ENCODE measurements at places on chromosomes 6 and 20.

DNA sequence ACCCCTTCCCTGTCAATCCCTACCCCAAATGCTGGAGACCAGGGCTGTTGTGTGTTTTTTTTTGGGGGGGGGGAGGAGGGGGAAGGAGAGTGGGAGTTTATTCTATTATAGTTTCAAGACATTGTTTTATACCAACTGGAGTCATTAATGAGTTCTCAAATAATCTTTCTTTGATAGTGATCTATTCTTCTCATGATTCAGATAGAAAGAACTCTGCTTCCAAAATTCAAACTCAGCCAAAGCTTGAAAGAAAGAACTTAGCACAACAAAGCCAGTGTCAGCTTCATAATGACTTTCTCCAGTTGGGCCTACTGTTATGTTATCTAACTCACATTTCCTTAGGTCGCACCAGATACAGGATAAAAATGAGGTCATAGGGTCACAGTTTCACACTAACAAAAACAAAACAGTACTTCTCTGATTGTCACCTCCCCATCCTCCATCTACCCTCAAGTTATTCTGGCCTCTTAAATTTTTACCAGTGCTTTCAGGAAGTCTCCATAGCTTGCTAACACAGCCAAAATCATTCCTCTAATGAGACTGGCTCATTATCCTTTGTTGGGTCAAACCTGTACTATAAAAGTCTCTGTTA lies 19.0 kb upstream of the MAP3K7 start:
- no peak for DNase-seq

GRCh38 chr6:17397764-17398194 lies 4.4 kb downstream of the CAP2 start:
- no peak for DNase-seq

- DNase-seq, result no peak
These were observed 10.4 kb downstream of the MRPL14 start for GRCh38 chr6:44116641-44117382.

DNA sequence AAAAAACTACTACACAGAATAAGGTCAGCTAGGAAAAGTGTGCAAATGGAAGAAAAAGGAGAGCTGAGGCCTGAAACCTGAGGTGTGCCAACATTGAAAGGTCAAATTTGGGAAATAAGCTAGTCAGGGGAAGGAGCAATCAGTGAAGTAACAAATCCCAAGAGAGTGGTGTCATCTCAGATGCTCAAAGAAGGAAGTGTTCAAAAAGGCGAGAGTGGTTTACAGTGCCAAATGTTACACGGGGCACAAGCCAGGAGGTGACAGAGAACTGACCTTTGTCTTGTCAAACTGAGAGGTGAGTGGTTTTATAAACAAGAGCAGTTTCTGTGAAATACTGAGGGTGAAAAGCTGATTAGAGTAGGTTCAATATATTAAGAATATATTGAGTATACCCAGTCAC lies 83.0 kb upstream of the TCF21 start:
- DNase-seq, result no peak

- no peak for DNase-seq
These were observed 91.2 kb upstream of the QKI start for GRCh38 chr6:163323274-163323673.

GRCh38 chr20:18645851-18646250 lies 58.0 kb downstream of the DTD1 start:
- DNase-seq, result no peak

- peak; percentile 46 for DNase-seq
These were observed 140.1 kb upstream of the SPACA1 start for GRCh38 chr6:87907521-87907920.

DNA sequence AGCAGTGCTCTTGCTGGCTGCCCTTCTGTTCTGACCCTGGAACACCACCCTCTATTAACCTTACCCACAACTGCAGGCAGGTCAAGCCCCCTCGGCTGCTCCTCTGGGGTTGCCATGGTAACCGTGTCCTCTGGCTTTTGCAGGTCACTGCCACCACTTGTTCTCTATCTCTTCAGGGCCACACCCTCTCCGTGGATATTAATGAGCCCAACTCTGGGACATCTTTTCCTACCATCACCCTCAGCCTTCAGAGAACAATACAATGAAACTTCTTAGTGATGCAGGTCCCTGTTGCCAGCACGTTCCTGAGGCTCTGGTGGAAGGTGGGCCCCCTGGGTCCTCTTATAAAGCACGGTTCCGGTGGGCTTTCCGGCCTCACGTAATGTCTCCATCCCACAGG lies 30.8 kb upstream of the MICB start:
- DNase-seq, result no peak

- peak; percentile 76 for DNase-seq
These were observed 1.5 kb downstream of the ADA start for GRCh38 chr20:44649976-44650375.

DNA sequence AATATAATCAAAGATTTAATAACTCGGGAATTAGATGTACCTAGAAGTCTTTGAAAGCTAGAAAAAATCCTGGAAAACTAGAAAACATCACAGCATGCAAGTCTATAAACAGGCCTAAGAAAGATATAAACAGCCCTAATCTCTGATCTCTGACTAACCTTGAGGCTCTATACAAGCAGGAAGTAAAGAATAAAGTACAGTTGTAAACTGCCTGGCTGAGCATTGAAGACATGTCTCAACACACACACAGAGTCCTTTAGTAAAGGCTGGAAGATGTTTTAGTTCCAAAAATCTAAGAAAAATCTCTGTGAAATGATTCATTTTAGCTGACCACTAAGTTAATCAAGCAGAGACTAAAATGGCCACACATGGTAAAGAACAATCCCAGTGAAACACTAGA lies 774.5 kb downstream of the EYS start:
- DNase-seq, result no peak

DNA sequence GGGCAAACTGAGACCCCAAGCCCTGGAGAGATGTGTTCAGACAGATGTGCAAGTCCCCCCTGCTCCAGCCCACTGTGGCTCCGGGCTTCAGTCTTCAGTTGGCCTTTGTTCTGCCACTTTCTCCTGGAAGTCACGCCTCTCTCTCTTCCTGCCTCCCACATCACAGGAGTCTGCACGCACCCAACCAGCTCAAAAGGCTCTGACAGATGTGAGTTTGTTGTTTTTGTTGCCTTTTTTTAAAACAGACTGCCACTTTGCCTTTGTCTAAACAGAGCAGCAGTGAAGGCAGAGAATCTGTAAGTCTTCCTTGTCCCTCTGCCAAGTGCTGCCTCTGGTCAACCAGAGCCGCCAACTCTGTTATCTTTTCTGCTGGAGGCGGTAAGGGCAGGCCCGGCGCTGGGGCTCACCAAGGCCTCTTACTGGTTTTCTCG lies 149.7 kb downstream of the TFAP2C start:
- peak; percentile 87 for DNase-seq

- no peak for DNase-seq
These were observed 112.3 kb upstream of the RPS6KA2 start for GRCh38 chr6:166739117-166739975.

- peak; percentile 15 for DNase-seq
These were observed 138.2 kb downstream of the TENT5A start for GRCh38 chr6:81614292-81614691.

GRCh38 chr6:116165596-116165995 lies 39.7 kb upstream of the COL10A1 start:
- DNase-seq, result peak; percentile 47

DNA sequence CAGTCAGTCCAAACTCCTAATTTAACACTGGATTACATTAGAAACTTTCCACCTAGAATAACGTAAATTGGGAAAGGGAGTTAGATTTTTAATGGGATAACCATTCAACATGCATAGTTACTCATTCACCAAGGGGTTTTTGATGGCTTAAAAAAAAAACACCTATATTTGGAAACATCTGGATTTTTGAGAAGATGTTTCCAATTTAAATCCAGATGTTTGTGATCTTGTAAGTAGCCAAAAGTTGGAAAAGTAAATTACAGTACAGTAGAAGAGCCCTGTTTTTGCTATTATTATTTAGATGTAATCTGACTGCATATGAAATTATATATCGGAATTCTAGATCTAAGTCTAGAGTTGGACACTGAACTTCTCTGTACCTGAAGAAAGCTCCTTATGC lies 478.2 kb downstream of the CD83 start:
- no peak for DNase-seq

GRCh38 chr6:56715741-56716140 lies 73.1 kb upstream of the DST start:
- no peak for DNase-seq

DNA sequence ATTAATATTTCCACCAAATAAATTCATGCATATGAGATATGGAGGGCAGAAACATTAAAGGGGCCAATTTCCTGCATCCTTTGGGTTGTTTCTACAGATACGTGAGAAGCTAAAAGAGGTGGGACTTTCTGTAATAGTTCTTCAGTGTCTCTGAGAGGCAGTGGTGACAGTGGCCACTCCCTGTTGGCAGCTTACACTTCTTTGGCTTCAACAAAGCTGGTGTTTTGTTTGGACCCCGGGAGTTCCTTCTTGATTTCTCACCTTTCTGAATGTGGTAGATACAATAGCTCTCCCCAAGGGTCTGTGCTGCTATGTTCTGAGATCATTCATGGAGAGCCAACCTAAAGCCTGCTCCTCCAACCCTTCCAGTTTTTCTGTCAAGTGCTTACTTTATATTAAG lies 7.8 kb downstream of the PLCB1 start:
- DNase-seq, result no peak

DNA sequence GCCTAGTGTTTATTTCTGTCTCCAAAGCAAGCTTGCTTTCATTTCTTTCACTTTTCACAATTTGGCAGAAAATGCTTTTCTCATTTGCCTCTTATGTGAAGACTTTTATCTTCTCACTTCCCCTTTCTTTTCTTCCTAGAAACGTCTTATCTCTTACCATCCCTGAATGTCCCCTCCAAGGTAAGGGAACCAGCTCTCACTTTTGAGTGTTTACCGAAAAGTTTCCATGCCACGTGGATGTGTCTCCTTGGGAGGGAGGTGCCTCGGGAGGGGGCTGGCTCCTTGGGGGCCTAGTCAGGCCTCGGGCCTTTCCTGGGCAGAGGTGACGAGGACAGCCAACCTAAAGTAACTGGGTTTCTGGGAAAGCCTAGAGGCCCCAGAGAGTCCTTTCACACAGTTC lies 127.4 kb downstream of the CD24 start:
- no peak for DNase-seq

- no peak for DNase-seq
These were observed 449.3 kb upstream of the CITED2 start for GRCh38 chr6:139823808-139824126.

GRCh38 chr6:42142118-42142835 lies at the start of gene C6orf132:
Gene C6orf132, minus strand, starts transcription at chr6:42142620. Its CDS starts 176 bp downstream, at chr6:42142444.
- DNase-seq, result no peak

- no peak for DNase-seq
These were observed 610.3 kb downstream of the RNF144B start for GRCh38 chr6:18997375-18997826.

GRCh38 chr6:21947731-21948386 lies 349.0 kb downstream of the PRL start:
- DNase-seq, result no peak

GRCh38 chr6:170027647-170028043 lies 263.2 kb downstream of the DLL1 start:
- no peak for DNase-seq

DNA sequence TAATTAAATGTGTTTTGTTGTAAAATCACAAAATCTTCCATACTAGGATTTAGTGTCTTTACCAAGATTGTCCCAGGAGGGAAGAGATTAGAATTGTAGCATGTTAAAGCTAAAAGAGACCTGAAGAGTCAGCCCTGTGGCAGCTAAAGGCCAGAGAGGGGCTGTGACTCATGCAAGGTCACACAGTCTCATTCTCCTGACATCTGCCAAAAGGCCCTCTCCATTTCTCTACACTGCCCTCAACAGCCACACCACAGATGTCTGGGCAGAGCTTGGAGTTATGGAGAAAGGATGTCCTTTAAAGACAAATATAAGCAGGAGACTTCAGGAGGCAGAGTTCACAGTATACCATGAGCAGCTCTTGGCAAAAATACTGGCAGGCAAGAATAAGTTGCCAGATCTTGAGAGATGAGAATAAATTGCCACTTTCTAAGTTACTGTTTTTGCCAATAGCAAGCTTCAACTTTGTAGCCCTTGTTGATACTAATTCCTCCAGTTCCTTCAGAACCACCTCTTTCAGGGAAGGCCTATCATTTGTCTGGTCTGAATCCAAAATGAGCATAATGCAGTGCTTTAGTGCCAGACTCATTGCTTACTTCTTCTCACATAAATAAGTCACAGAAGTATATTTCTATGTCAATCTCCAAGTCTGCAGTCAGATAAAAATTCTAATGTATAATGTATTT lies 41.7 kb downstream of the AKIRIN2 start:
- DNase-seq, result no peak

- DNase-seq, result no peak
These were observed 136.1 kb downstream of the ANKRD60 start for GRCh38 chr20:58092353-58092752.

GRCh38 chr20:973785-974194 lies 28.3 kb downstream of the RSPO4 start:
- DNase-seq, result peak; percentile 25

- no peak for DNase-seq
These were observed 4.7 kb downstream of the UBE2J1 start for GRCh38 chr6:89347825-89348224.

GRCh38 chr6:144447472-144447871 lies 162.3 kb downstream of the UTRN start:
- DNase-seq, result no peak

DNA sequence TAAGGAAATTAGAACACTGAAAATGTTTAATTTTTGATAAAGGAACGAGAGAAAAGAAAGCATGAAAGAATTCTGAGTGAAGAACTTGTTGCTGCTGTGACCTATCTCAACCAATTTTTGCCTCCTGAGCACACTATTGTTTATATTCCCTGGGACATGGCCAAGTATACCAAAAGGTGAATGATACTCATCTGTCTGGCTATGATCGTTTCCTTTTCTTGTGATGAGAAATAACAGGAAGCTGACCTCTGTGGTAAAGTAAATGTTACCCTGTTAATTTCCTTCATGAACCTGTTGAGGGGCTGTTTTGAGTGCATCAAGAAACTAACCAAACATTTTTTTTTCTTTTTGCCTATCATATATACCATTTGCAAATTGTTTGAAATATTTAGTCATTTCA lies 69.1 kb downstream of the FIG4 start:
- DNase-seq, result no peak

GRCh38 chr20:20009784-20010253 lies 7.3 kb upstream of the NAA20 start:
- DNase-seq, result no peak
